CMK (cell line): ENCODE measurements at places on chromosomes 3 and 15.

- no peak for DNase-seq
Observed at GRCh38 chr3:182486463-182486862, 306.8 kb upstream of the ATP11B start.

DNA sequence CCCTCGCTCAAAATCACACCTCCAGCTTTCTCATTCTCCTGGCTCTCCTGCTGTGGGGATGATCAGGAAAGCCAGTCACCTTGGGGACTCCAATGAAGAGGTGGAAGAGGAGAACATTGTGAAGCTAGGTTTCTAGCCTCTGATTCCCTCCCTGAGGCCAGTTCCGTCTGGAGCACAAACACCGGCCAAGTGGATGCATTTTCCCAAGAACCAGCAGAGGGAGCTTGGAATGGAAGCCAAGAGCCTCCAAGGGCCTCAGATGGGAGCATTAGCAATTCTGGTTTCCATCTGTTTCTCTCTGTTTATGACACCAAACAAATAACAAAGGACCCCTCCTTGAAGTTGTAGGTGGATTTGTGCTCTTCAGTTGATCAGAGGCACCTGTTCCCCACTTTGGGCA, 40.6 kb upstream of the NMNAT3 start:
- DNase-seq, result no peak

- no peak for DNase-seq
Observed at GRCh38 chr15:64185146-64185911, 22.5 kb upstream of the PPIB start.

DNA sequence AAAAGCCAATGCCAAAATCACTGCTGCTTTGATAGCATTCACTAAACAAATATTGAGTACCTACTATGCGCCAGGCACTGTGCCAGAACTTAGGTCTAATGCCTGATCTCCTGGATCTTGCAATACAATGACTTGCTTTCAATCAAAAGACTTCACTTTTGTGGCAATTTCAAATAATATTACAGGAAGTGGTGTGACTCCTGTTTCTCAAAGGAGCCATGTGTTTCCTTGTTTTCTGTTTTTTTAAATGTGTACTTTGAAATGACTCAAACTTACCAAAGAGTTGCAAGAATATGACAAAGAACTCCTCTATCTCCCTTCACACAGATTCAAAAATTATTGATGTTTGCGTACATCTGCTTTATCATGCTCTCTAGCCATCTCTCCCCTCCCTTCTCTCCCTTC, 18.3 kb downstream of the OSBPL10 start:
- no peak for DNase-seq

DNA sequence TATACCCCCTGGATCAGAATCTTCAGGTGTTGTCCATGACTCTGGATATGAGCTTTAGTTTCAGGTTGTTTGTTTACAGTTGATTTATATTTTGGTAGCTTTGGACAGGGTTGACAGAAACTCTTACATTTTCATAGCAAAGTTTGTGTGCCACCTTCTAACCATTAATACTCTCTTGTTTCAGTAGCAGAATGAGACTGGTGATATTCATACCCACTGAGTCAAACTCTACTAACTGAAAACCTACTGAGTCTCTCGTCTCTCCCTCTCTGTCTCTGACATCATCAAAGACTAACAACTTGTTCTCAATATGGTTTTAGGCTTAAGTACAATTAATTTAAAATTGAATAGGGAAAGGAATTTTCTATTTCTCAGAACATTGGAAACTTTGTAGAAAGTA, 282.3 kb downstream of the CNTN6 start:
- no peak for DNase-seq

DNA sequence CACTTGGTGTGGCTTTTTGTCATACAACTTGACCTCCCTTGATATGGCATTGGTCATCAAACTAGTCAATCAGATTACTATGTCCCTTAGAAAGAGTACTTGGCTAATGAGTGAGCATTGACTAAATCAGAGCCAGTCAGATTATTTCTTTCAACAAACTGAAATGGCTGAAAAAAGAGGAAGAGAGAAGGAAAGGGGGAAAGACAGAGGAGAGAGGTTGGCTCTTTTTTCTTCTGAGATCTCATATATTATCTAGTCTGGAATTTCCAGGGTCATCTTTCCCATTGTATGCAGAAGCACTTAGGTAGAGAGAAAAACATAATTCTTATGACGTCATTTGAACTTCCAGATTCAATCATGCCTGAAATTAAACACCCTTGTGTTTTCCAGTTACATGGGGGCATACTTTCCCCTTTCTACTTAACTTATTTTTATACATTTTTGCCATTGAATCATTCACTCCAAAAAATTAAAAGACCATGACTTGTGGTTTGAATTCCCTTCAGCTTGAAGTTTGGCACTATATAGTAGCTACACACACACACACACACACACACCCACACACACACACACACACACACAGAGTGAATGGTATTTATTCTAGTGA, 387.8 kb downstream of the LSAMP start:
- no peak for DNase-seq

DNA sequence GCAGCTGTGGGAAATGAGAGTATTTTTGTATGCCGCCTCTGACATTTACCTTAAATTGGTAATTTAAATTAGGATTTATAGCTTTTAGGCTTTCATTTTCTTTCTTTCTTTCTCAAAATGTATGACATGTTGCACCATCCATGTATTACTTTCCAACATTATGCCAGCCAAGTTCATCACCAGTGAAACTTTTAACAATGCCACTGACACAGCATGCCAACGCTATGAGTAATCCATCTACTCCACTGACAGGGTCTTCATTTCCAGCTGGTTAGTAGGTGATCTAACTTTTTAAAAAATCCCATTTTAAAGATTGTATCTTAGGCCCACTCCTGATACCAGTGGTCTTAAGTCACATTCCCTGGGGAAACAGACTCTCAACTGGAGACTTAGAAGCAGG, 21.8 kb upstream of the CLDN16 start:
- DNase-seq, result no peak

GRCh38 chr15:73530649-73531048, 87.7 kb downstream of the REC114 start:
- no peak for DNase-seq

DNA sequence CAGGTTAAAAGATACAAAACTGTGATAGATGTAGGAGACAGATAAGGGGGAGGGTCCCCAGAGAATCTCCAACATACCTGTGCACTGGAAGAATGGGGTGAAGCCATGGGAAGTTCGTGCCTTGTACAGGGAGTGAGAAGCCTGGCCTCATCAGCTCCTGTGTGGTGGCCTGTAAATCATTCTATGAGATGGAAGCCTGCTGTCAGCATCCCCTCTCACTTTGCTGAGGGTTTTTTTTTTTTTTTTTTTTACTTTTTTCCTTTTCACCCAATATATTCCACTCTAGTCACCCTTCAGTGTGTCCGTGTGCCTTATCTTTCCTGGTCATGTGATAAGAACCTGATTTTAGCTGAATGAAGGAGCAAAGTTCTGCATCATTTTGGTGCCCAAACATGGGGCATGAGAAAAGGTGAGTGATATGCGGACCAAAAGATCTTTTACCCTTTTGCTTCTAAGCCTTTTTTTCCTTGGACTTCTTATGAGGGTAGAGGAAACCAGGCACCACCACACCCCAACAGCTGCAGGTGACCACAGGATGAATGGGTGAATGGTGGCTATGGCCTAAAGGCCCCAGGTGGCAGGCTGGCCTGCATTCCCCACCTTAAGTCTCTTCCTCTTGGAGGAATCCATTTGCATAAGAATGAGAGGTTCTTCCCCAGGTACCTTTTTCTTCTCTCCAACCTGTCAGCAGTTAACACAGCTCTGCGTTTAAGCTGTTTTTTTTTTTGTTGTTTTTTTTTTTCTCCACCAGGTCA, 1345.0 kb downstream of the NSUN3 start:
- no peak for DNase-seq

- DNase-seq, result no peak
Observed at GRCh38 chr15:52277575-52277974, 18.0 kb downstream of the MYO5C start.

DNA sequence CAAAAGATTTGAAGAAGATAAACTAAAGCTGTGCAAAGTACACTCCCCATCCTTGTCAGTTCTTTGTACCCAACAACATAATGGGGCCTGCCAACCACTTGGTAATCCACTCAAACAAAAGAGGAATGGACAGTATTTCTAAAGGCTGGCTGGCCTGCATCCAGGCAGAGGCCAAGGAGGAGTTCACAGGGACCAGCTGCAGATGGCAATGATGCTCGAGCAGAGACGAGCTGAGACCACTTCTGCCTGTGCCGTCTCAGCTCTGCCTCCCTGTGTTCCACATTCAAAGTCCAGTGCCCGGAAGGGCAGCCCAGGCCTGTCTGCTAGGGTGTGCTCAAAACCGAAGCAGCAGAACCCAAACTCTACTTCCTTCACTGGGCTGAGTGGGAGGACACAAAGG, 14.3 kb downstream of the CXCR6 start:
- no peak for DNase-seq

GRCh38 chr3:25508901-25509300, 80.8 kb downstream of the RARB start:
- DNase-seq, result no peak

GRCh38 chr3:30604558-30604957, 1.8 kb upstream of the TGFBR2 start:
- no peak for DNase-seq

DNA sequence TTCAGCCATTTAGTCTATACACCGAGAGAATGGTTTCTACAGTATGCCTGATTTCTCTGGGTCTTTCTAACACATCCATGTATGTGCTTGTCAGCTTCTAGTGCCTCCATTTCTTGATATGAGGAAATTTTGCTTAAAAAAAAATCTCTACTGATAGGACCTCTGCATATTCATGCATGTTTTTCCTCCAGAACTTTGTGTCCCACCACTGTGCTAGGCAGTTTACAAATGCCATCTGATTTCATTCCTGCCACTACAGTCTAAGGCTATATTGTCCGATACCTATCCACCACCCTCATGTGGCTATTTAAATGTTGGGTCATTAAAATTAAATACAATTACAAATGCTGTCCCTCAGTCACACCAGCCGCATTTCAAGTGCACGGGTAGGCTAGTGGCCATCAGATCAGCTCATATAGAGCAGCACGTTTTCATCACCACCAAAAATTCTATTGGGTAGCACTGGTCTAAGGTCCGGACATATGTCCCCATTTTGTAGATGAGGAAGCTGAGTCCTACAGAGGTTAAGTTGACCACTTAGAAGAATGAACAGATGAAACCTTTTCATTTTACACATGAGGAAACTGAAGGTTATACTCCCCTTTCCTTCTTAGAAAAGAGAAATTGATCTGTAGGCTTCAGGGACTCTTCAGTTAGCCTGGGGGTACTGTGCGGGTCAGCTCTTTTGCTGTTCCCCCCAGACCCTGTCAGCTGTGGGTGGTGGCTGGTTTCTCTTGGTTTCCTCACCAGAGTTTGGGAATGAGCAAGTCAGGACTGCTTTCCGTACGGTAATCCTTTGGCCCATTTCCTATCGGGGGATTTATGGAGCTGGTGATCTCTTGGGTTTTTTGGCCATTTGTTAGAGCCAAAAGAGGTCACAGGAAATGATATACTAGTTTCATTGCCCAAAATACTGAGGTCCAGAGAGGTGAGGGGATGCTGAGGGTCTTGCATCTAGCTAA, 56.5 kb downstream of the SMAD3 start:
- no peak for DNase-seq

DNA sequence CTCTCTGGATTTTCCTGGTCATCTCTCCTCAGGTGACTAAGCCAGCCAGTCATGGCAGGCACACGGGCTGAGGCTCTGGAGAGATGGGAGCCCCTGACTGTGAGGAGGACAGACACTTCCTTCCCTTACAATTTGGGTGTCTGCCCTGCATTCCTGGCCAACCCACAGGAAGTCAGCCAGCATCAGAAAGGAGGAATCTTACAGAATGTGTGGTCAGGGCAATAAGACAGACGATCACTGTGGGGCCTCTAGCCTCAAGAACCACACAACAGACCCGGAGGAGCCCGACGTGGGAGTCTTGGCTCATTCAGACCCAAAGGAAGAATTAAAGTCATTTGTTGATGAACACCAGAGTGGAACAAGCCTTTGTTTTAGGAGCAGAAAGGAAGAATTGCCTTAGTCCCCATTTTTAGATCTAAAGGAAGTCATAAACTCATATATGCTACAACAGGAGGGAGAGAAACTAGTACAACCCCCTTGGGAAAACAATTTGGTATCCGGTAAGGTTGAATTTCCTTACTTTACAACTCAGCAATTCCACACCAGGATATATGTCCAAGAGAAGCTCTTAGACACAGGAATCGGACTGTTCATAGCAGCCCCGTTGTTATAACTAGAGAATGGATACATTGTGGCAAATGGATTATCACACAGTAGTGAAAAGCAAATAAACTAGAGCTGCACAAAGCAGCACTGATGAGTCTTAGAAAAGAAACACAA, 62.2 kb downstream of the ABTB1 start:
- DNase-seq, result peak; percentile 70

GRCh38 chr3:177465257-177465642, 268.0 kb upstream of the TBL1XR1 start:
- DNase-seq, result no peak

- no peak for DNase-seq
Observed at GRCh38 chr3:15310491-15311370, 21.7 kb downstream of the SH3BP5 start.

DNA sequence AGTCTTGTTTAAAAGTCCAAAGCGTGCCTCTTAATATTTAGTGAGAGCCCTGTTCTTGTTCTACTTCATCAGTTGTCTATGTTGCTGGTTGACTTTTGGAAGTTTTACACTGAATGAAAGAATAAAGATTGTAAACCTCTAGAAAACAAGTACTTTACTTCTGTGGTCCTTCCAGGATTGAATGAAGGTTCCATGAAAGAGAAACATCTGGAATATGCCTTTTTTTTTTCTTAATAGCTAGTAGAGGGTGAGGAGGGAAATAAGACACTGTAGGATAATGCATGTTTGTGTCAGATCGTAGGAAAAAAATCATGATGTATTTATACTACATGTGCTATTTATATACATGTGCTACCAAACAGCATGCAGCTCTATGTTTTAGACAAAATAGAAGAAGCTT, 203.0 kb downstream of the GHSR start:
- DNase-seq, result no peak

DNA sequence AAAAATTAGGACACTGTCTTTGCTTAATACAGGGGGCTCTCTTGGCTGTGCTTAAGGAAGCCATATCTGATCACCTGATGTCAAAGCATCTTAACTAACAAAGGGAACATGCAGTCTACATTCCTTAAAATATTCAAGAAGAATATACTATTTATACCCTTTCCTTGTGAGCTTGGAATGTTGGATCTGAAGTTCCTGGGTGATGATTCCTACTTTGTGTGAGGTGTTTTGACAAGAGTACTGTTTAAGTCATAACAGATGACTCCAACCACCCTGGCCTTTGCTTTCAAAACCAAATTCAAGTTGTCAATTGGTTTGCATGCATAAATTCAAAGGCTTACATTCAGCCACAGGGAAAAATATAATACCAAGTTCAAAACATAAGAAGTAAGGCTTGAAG, 862.7 kb upstream of the SEMA6D start:
- no peak for DNase-seq

- DNase-seq, result no peak
Observed at GRCh38 chr15:22945071-22945470, 35.1 kb downstream of the CYFIP1 start.

- no peak for DNase-seq
Observed at GRCh38 chr15:70343961-70344621, 246.4 kb upstream of the TLE3 start.

GRCh38 chr3:50233176-50233575, 2.8 kb upstream of the GNAI2 start:
- no peak for DNase-seq
